Aorta (tissue), 5 donors: ENCODE measurements at places on chromosomes 2 and 18. TPM values are rescaled to one million over a fixed set of nuclear protein-coding genes. Genes with fewer than 3 reads are reported as not detected.

DNA sequence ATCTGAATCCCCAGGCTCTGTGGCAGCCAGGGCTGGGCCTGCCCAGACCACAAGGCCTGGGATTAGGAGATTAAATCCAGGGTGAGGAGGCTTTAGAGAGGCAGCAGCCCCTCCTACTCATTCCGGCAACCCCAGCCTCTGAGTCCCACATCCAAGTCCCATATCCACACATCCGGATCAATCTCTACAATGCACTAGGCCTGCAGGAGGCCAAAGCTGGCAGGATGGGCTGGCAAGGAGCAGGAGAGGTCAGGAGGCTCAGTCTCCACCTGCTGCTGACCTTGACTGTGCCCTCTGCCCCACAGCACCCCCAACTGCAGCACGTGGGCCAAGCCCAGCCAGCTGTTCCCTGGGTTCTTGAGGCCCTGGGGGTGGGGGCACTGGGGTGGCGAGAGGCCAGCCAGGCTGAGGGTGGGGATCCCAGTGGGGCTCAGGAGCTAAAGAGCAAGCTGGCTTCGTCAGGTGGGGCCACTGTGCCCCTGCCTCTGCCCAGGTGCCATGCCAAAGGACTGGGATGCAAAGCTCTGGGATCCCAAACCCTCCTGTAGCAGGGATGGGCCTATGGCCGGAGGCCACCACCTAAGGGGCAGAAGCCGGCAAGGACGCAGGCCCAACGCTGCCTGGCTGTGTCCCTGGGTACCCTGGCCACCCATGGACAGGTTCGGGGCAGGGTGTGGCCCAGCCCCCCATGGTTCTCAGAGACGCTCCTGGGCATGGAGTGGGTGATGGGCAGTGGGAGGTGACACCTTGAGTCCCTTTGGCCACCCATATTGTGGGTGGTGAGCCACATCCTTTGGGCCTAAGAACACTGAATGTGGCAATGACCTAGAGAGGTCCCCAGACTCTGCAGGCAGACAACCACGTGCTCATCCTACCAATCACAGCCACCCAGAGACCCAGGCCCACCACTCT lies 3.2 kb downstream of the KIF1A start:
- no peaks in the 10 kb centered on the region for H3K4me1 ChIP-seq
- H3K36me3 ChIP-seq = no peaks in the 10 kb centered on the region
- DNase-seq = no peak
- H3K27me3 ChIP-seq = no peaks in the 10 kb centered on the region
- no peak overlapping the region for H3K4me3 ChIP-seq
- H3K27ac ChIP-seq = no peak overlapping the region

DNA sequence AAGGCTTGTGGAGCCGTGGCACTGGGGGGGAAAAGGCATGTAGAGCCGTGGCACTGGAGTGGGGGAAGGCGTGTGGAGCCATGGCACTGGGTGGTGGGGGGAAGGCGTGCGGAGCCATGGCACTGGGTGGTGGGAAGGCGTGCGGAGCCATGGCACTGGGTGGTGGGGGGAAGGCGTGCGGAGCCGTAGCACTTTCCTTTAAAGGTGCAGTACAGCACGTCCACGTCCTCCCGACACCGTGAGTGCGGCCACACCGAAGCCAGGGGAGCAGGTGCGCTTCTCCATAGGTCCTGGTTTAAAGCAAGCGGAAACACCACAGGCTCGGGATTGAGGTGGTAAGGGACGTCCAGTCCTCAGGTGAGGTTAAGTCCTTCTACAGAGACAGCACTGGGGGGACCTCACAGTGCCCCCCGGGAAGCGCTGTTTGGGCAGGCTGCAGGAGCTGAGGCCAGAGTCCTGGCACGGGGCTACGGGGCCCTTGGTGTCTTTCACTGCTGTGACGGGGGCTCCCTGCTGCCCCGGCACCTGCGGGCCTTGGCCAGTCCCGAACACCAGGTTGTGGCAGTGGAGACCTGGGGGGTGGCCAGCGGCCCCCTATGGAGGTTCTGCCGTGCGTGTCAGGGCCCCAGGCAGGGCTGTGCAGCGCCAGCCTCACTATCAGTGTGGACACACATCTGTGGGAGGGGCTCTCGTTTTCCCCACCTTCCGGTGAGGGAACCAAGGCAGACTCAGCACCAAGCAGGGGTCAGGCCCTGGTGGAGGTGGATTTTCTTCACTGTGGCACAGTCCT lies 93.0 kb upstream of the CTDP1 start:
- no peaks in the 10 kb centered on the region for H3K4me1 ChIP-seq
- H3K4me3 ChIP-seq = no peak overlapping the region
- DNase-seq = peak; percentile 42

- H3K36me3 ChIP-seq = no peaks in the 10 kb centered on the region
- H3K4me3 ChIP-seq = no peak overlapping the region
- H3K27me3 ChIP-seq = no peaks in the 10 kb centered on the region
- H3K27ac ChIP-seq = no peak overlapping the region
- no peak for DNase-seq
- H3K4me1 ChIP-seq = no peaks in the 10 kb centered on the region
Observed at GRCh38 chr2:189293164-189293563, 113.6 kb upstream of the COL5A2 start.

DNA sequence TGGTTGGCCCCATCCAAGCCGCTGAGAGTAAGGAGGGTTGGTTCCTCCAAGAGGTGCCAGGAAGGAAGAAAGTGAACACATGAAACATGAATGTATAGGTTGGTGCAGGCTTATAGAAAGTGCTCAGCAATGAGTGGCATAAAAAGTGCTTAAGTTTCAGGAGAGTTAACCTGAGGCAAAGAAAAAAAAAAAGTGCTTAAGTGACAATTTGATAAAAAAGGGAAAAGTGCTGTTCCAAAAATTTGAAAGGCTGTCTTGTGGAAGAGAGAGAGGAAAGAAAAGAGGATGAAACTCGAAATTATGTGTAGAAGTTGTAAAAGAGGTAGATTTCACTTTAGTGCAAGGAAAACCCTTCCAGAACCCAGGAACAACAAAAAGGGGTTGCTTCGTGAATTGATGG lies 85.5 kb upstream of the MAP4K4 start:
- no peaks in the 10 kb centered on the region for H3K36me3 ChIP-seq
- DNase-seq = no peak
- no peaks in the 10 kb centered on the region for H3K27me3 ChIP-seq
- no peak overlapping the region for H3K27ac ChIP-seq

Gene PUS10
- total RNA-seq = 3.3 TPM

DNA sequence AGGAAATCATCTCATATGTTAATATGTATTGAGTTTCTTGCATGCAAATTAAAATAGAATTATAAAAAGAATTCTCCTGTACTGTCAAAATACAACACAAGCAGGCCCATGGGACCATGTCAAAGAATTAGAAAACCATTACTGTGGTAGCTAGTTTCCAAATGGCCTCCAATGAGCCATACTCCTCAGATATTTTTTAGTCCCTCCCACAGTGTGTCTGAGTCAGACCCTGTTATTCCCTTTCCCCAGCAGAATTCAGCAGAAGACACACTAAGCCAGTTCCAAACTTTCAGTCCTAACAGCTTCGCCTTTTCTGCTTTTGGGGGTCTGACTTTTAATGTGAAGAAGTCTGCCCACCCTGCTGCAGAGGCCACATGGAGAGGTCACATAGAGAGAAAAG lies 86.7 kb downstream of the FIGN start:
- no peak for DNase-seq
- no peaks in the 10 kb centered on the region for H3K36me3 ChIP-seq
- H3K4me1 ChIP-seq = peaks cover 4% of the 10 kb centered on the region
- no peaks in the 10 kb centered on the region for H3K27me3 ChIP-seq
- H3K4me3 ChIP-seq = no peak overlapping the region

DNA sequence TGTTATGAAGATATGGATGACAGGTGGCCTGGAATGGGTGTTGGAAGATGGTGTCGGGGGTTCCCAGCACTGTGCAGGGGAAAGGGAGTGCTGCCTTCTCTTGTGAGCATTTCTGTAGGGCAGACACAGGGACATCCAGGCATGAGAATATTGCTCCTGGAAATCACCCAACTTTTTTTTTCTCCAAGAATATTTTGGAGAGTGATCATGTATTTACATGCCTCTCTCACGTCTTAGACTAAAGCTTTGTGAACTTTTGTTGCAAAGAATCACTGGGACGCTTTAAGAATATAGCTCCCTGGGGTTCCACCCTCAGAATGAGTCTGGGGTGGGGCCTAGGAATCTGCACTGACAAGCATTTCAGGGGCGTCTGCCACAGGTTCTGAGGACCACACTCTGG lies 68.7 kb downstream of the VWA3B start:
- no peak overlapping the region for H3K4me3 ChIP-seq
- H3K27ac ChIP-seq = no peak overlapping the region
- H3K36me3 ChIP-seq = no peaks in the 10 kb centered on the region
